ENCODE measurements at places on chromosomes 3 and 15. TPM values are rescaled to one million over a fixed set of nuclear protein-coding genes. Genes with fewer than 3 reads are reported as not detected.

POLG gene
- polyA plus RNA-seq = 25.1 TPM

DNA sequence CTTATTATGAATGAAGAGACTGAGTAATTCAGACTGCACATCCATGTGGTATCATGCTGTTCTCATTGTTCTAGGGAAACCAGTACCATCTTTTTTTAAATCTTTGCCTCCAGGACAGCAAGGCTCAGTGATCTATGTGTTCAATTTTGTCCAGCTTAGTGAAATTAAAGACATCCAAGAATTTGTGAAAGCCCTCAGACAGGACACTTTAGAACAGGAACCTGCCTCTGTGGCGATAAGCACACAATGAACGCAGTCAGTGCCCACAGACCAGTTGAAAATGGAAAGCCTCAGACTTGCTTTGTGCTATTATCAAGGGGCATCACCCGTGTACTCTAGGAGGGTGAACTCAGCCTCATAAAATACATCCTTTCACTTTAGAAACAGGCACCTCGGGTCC, 20.1 kb downstream of the EID1 start:
- DNase-seq = no peak

SEMA7A gene
- polyA plus RNA-seq = 1.3 TPM

- DNase-seq = no peak
Observed at GRCh38 chr3:86244905-86245304, 746.0 kb downstream of the VGLL3 start.

TEX55 gene
- polyA plus RNA-seq = not detected

CAMK2N2 gene
- 2.2 TPM for polyA plus RNA-seq

DNA sequence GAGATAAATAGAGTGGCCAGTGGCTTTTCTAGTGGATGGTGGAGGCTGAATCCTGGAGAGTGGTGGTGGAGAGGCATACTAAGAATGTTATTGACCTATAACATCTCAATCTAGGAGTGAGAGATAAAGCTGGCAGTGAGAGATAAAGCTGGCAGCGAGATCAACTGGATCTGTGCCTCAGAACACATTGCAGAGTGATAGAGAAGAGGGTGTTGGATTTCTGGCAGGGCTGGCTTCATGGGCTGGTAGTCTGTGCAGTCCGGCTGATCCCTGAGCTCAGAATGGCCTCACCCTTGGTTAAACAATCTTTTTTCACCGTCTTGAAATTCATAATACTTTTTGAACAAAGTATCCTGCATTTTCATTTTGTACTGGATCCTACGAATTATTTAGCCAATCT, 221.2 kb downstream of the NLGN1 start:
- no peak for DNase-seq

GRCh38 chr3:172262991-172263608, 185.2 kb downstream of the GHSR start:
- no peak for DNase-seq

CCR9 gene
- polyA plus RNA-seq = not detected

- DNase-seq = no peak
Observed at GRCh38 chr3:173351886-173352285, 45.7 kb upstream of the NLGN1 start.

- no peak for DNase-seq
Observed at GRCh38 chr15:61159901-61160300, 69.2 kb downstream of the RORA start.

PPP2R3A gene
- 4.9 TPM for polyA plus RNA-seq

TMEM45A gene
- 6.4 TPM for polyA plus RNA-seq

GRCh38 chr3:39347586-39347876, 18.0 kb downstream of the CCR8 start:
- DNase-seq = no peak

GRCh38 chr3:129112308-129113052, 9.1 kb downstream of the RAB43 start:
- DNase-seq = no peak

GOLGA8T gene
- polyA plus RNA-seq = 0.06 TPM

SLC12A1 gene
- polyA plus RNA-seq = not detected

- no peak for DNase-seq
Observed at GRCh38 chr15:64026591-64026990, 19.7 kb downstream of the DAPK2 start.
